Activated T-helper 17 cell treated with anti-CD3 and anti-CD28 coated beads, Interleukin-2, amount 50 U/mL, for 72 hours (primary cell): ENCODE measurements at places on chromosomes 11 and 22. TPM values are rescaled to one million over a fixed set of nuclear protein-coding genes. Genes with fewer than 3 reads are reported as not detected.

RPS13 gene
- total RNA-seq, result 1,309 TPM

GRCh38 chr22:20025401-20026203 is 4.7 kb downstream of the TANGO2 start:
- ATAC-seq, result no peak

- no peak for ATAC-seq
Measured at GRCh38 chr11:67523556-67524479, 572 bp upstream of the CABP2 start.

GRCh38 chr11:124085997-124086846 is 29.0 kb upstream of the VWA5A start:
- ATAC-seq, result no peak
